NCI-H2029 treated with DMSO at 0.1 percent for 48 hours (cell line): ENCODE measurements at places on chromosomes 2 and 18.

DNA sequence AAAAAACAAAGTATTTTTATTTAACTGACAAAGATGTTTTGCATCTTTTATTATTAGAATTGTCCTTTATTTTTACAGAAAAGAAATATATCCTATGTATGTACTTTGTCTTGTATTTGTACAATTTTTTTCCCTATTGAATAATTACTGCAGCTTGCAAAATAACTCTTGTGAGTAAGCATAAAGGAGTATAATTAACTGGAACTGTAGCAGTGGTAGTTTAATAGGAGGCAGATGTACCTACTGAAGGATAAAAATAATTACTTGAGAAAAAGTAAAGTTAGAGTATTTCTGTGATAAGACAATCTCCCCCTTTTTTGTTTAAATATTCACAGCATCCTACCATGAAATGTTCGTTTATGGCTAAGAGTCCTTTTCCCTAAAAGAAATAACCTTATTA, 34.7 kb downstream of the EHBP1 start:
- DNase-seq: no peak

- no peak for DNase-seq
Measured at GRCh38 chr2:238027058-238027457, 33.7 kb upstream of the SCLY start.

DNA sequence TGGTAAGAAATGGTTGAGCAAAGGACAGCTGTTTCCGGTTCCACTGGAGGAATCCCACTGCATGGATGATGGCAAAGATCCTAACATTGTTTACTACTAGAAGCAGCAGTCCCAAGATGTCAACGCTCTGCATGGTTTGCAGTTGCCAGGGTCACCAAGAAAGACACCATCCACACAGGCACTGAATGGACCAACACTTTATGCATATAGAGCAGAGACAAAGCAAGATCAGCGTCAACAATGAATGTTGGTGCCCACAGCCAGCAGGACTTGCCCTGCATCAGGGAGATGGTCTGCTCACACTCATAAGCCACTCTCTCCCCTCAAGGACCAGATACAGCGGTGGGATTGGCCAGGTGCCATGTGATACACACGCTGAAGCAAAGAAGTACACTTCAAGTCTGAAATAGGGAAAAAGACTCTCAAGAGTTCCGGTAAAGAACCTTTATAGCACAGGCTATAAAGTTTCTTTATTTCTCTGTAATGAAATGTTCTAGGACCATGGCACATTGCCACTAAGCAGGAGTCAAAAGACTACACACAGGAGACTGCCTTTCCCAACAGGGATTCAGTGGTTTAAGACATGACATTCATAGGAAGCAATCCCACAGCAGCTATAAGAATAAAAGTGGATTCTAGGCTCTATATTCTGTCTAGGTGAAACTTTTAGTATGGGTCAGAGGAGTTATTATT, 133.2 kb upstream of the EPHA4 start:
- DNase-seq: peak; percentile 18

- no peak for DNase-seq
Measured at GRCh38 chr18:47730795-47731194, 199.7 kb downstream of the SMAD2 start.

- DNase-seq: no peak
Measured at GRCh38 chr2:12506846-12507245, 209.9 kb upstream of the TRIB2 start.

DNA sequence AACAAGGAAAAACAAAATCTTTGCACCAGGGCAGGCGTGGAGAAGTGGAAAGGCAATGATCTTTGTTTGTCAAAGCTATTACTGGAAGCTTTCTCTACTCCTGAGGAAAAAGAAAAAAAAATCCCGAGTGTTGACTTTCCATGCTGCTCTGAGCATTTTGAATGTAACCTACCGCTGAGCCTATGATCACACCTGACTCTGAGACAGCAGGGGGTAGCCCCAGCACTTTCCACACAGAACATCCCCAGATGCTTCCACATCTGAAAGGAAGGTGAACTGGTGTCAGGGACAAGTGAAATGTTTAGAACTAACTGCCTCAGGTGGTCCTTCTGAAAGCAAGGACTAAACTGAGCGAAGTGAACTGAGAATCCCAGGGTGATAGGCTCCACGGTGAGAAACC, 1315.1 kb upstream of the DDX18 start:
- DNase-seq: no peak

DNA sequence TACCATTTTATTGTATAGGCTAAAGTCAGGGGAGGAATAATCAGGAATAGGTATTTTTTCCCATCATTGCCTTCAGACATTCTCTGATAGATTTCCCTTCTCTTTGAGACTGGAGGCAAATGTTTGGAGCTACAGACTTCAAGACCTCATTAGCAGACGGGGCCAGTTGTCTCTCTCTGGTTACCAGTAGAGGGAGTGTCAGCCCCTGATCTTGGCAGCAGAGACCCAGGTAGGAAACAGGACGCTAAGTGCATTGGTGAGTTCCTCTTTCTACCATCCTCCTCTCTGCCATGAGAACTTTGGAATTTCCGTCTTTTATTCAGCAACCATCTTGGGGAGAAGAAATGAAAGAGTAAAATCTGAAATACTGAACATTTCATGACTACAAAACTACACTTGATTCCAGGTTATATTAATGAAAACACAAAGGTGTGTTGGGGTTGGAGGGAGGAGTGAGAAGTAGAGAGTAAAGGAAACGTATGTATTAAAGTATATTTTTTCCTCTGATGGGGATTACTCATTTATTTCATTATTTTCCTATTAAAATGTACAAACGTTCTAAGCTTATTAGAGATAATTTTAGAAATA, 186.2 kb upstream of the GCFC2 start:
- no peak for DNase-seq

- DNase-seq: no peak
Measured at GRCh38 chr2:206368484-206368883, 74.8 kb upstream of the ADAM23 start.
